CD4-positive, alpha-beta memory T cell (primary cell): ENCODE measurements at places on chromosomes 16 and 17. TPM values are rescaled to one million over a fixed set of nuclear protein-coding genes. Genes with fewer than 3 reads are reported as not detected.

Gene GPRC5B
- not detected for total RNA-seq

Gene TXNDC17
- 17.0 TPM for total RNA-seq

- DNase-seq: no peak
Observed at GRCh38 chr16:3012828-3013420, at the start of gene CLDN9. TSS of gene CLDN9 (plus strand) at chr16:3012923. CDS start at chr16:3013363, 440 bp downstream.

GRCh38 chr16:85306793-85307551 is 194.7 kb upstream of the CIBAR2 start:
- no peak for DNase-seq
